Stimulated activated CD4-positive, alpha-beta T cell treated with anti-CD3 and anti-CD28 coated beads, Interleukin-4, amount 100 ng/mL, for 1 hour (primary cell): ENCODE measurements at places on chromosomes 7 and 10.

DNA sequence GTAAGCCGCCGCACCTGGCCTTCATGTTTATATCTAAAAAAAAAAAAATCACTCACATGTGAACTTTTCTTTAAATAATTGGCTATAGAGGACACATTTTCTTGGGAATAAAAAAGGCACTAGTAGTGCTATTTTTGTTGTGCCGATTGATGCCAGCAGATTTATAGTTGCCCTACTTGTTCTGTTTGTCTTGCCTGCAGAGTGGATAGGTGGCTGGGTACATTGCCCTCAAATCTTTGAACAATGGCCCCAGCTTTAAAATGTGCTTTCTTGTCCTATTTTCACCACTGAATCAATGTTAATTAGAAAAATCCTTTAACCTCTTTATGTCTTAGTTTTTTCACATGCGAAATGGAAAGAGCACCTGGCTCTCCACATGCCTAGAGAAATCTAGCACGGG, 30.1 kb upstream of the ZNRF2 start:
- DNase-seq, result no peak

- no peak for DNase-seq
Measured at GRCh38 chr7:101555269-101555920, 73.7 kb downstream of the MYL10 start.

DNA sequence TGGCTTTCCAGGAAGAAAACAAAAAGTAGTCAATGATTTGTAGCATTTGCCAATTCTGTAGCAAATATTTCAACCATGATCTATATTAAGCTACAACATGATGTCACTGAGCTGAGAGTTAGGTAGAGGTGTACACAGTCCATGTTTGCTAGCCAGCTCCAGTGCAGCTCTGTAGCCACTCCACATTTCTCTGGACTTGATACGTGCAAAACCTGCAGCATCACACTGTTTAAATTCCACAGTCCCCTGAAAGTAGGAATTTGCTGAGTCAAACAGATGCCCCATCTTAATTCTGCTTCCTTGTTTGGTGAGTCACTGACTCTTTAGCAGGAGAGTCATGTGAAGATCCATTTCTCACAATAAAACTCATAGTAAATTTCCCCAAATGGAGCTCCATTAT, 89.8 kb upstream of the LRRTM3 start:
- no peak for DNase-seq

DNA sequence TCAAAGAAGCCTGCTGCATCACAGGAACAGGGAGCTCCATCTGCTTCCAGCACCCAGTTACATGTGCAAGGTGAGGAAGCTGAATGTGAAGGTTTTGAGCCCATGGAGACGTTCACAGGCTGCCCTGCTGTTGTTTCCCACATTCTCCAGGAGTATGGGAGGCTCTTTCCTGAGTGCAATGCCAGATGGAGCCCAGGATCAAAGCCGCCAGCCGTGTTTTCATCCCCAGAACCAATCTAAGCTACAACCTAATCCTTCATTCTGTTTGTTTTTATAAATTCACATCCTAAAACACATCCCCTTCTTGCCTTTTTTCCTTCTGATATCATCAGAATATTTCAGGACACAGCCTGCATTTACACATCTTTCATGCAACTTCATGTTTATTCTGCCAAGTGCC, 98.9 kb upstream of the PRR15 start:
- no peak for DNase-seq

DNA sequence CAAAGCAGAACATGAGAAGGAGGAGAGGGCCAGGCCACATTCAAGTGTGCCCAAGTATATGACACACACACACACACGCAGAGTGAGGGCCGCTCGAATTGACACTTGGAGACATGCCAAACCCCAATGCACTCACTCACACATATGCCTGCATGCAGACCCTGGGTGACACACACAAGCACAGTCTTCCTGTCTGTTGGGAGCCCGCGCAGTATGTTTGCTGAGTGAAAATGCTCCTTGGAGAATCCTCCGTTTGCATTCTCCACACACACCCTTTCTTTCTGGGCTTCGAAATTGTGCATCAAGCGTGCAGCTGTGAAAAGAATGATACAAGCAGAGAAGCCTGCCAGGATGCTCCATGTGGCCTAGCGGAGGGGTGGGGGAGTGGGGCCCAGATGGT, 120.9 kb downstream of the PLXNA4 start:
- no peak for DNase-seq

- DNase-seq, result no peak
Measured at GRCh38 chr10:80787952-80788351, 250.2 kb downstream of the SH2D4B start.

GRCh38 chr10:30831426-30831825, 200.2 kb downstream of the ZNF438 start:
- DNase-seq, result no peak

DNA sequence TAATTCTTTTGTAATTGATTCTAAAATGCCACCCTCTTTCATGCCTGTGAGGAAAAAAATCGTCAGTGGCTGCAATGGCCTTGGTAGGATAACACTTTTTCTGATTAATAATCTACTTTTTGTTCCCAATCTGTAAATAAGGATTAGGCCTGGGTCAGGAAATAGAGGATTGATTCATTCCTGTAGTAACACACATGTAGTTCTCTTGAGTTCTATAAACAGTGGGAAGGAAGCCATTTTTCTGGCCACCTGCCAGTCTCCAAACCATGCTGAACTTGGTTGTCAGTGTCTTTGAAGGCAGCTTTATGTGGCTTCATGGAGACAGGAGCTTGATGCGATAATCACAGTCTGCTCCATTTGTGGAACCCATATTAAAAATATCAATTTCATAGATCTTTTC, 169.3 kb upstream of the NFE2L3 start:
- DNase-seq, result no peak

DNA sequence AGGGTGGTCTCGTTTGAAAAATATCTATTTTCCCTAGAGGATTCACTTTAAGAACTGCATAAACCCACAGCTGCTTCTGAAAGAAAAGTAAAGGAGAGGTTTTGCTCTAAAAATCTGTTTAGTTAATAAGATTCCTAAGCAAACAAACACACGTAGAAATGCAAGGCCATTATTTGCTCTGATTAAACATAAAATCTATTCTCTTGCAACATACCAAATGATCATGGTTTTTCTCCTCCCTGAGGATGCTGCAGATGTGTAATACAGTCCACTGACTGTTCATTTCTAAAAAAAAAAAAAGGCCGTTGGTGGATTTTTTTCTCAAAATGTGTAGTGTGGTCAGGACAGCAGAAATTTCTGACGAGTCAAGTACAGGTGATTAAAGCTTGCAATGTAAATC, 98.6 kb downstream of the BUB3 start:
- DNase-seq, result no peak

DNA sequence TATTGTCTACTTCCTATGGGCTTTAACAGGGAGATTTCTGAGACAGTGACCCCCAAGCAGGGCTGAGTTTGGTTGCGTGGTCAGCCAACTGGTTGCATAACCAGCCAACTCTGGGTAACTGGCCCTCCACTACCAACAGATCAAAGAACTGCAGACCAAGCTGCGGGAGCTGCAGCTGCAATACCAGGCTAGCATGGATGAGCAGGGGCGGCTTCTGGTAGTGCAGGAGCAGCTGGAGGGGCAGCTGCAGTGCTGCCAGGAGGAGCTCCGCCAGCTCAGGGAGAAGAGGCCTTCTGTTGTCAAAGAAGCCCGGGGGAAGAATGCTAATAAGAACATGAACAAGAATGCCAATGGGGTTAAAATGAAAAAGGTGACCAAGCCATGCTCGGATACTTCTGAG, 15.7 kb upstream of the FLNC start:
- DNase-seq, result no peak

GRCh38 chr7:44103566-44103922, 601 bp upstream of the AEBP1 start:
- DNase-seq, result no peak

DNA sequence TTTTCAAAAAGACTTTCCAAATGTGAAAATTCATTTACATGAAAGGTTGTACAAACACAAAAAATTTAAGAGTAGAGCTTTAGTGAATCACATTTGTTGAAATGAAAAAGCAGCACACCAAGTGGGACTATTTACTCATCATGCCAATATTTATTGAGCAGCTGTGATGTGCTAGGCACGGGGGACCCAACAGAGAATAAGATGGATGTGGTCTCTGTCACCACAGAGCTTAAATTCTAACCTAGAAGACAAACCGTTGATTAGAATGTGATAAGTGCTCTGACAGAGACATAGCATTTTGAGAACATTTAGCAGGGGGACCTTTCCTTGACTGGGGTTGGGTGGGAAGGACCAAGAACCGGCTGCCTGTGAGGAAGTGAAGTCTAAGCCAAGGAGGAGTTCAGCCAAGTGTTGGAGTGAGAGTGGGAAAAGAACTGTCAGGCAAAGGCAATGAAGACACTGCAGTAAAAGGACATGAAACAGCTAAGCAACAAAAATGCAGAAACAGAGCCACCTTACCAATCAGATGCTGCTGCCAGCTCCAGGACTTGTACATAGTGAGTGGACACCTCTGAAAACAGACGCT, 19.1 kb downstream of the ADAM12 start:
- DNase-seq, result no peak

DNA sequence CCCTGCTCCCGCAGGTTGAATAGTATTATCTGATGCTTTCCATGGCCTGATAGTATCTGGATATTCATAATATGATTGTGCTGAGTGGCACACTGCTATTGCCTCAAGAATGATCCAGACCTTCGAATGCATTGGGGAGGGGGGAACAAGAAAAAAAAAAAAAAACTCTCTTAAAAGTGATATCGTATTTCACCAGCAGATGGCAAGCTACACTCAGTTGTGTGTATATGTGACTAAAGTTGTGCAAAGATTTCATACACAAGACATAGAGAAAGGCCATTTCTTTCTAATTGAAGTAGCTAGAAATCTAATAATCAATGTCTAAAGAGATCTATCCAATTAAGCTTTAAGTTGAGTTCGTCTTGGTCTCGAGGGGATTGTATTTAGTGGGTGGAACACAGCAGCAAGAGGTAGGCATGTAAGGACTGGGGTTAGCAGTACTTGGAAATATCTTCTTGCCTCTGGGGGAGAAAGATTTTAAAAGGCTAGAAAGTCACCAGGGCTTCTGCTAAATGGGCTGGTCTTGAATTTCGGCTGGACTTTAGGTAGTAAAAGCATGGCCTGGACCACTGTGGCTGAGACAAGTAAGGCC, 15.3 kb downstream of the SFRP4 start:
- DNase-seq, result no peak

DNA sequence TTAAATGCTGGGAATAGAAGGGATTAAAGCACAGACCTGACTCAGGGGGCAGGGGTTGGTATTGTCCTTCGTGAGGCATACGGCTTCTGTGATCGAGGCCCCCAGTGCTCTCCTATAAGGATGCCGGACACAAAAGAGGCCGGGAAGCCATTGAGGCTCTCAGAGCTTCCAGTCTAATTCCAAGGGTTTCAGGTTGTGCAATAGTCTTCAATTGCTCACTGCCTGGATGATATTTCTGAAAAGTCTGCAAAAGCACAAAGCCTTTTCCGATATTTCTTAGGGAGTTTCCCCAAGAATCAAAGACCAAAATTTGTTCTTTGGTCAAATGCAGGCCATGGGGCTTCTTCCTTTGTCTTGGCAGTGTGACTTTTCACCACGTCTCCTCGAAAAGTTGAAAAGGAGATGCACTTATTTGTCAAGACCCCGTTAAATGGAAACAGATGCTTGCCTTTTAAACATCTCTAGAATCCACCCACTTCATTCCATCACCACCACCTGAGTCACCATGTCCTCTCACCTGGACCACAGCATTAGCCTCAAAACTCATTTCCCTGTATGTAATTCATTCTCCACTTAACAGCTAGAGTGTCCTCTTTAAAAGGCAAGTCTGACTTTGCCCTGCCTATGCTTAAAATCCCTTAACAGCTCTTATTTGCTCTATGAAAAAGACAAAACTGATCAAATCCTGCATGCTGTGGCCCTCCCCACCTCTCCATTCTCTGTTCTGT, 134.8 kb upstream of the NAMPT start:
- DNase-seq, result no peak

- peak; percentile 49 for DNase-seq
Measured at GRCh38 chr10:22252801-22253579, 35.2 kb upstream of the EBLN1 start.

DNA sequence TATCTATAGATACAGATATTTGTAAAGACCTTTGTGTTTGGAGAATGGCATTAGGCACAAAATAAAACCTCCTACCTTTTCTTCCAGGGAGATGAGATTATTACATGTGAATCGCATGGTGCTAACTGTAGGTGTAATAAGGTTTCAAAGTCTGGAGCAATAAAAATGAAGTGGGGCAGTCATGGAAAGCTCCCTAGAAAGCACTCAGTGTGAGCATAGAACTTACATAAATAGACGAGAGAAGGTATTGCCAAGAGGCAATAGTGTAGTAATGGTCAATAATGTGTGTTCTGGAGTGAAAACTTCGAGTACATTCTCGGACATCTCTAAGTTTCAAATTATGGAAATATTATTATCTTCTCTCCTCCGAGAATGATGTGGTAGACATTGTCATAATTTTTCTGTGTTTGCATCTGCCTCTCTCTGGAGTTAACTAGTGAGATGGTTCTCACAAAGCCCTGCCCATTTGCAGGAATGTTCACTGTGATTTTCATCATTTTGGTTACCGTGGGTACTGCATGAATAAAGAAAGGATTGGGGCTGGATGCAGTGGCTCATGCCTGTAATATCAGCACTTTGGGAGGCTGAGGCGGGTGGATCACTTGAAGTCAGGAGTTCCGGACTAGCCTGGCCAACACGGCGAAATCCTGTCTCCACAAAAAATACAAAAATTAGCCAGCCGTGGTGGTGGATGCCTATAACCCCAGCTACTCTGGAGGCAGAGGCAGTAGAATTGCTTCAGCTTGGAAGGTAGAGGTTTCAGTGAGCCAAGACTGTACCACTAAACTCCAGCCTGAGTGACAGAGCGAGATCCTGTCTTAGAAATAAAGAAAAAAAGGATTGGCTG, 10.6 kb downstream of the VIM start:
- no peak for DNase-seq

DNA sequence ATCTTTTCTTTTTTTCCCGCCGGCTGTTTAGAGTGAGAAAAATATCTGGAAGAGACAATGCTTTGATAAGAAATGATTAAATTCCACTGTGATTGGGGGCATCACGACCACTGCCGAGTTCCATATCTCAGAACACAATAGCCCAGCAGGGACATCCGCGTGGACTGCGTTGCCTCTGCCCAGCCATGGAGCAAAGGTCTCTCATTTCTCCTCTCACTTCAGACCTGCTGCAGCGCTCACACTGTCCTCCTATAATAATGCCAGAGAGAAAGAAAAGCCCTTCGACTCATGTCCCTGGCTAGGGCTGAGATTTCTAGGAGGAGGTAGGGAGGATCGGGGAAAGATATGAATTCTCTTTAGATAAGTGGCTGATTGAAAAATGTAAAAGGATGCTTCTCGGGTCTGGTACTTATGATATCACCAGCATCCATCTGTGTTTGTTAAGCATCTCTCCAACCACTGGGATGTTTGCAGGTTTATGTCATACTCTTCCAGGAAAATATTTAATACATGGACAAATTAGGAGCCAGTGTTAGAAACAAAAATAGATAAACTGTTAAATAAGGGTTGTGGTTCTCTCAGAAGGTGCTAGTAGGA, 472.9 kb upstream of the AKR1E2 start:
- no peak for DNase-seq
